Stimulated activated memory B cell treated with anti-CD40 and anti-IgM and Interleukin-4, amounts not matched to agents 10 μg/mL and 1 μg/mL and 100 μg/mL, for 72 hours (primary cell): ENCODE measurements at places on chromosomes 6 and 20.

GRCh38 chr6:106085984-106086813, at the start of gene PRDM1:
TSS of gene PRDM1 (plus strand) at chr6:106086336. CDS start at chr6:106086554, 218 bp downstream.
- ATAC-seq = peak; percentile 95

DNA sequence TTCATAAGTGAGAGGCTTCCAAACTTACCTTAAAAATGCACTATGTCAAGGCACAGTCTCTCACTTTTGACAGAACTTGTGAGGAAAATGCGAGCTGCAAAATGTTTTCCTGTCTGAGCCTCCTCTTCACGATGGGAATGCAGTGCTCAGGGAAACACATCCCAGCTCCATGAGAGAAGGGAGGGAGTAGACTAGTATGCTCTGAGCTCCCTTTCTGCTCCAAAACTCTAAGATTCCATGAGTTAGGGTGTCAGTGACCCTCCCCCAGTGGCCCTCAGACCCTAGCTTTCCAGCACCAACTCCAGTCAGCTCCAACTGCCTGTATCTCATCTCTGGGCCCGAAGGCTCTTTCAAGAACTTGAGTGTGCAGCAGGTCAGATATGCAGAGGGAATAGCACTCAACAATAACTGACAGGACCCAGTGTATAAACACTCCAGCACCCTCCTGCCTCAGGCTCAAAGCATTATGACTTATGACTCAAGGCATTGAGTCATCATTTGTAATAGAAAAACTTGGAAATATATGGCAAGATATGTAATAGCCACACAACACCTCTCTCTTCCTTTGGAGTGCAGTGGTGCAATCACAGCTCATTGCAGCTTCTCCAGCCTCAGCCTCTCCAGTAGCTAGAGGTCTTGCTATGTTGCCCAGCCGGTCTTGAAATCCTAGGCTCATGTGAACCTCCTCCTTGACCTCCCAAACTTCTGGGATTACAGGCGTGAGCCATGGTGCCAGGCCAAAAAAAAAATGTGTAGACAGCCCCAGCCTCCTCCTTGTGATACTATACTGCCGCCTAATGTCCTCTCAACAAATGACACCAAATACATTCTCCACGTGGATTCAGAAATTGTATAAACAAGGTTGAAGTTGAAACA, 16.7 kb upstream of the ENTPD6 start:
- no peak for ATAC-seq

DNA sequence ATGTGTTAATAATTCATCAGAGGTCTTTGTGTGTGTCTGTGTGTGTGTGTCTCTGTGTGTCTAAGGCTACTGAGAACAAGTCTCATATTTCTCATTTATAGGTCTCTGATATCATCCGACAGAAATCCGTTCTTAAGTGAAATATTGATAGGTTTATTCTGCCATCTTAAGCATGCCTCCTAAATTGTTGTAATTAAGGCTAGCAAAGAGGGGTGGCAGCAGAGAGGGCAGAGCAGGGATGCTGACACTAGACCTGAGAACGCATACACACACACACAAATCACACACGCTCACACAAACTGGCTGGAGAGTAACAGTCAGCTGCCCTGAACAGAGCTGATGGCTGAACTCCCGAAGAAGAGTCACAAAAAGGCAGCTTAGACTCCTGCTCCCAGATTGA, 84.9 kb upstream of the LRFN2 start:
- ATAC-seq = no peak

- no peak for ATAC-seq
Measured at GRCh38 chr6:1986454-1987243, 258.8 kb downstream of the GMDS start.
